Kidney (tissue), 22 donors: ENCODE measurements at places on chromosomes 2 and 18.

DNA sequence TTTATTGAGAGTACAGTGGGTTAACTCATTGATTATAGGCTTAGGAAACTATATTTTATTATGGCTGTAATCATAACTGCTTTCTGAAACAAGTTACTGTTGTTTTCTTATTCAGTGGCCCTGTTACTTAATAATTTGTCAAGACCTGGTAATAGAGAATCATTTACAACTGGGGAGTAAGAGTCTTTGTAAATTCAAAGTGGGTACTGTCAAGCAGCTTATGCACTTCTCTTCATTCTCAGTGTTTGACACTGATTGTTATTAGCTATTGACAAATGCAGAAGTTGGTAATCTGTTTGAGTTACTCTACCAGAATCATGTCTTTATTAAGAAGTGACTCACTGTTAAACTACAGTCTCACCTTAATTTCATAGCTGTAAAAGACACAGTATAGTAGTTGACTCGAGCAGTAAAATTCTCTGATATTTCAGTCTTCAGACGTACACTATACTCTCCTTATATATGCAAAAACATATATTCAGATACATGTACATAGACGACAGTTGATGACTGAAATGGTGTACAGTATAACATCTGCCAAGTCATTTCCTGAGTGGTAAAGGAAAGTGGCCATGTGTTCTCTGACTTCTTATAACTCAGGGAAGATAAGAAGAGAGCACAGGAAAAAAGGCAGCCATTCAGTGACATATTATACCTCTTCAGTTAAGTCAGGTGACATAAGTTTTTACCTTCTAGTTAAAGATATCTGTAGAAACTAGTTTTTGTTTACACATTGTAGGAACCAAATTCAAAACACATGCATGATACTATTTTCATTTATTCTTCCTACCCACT lies 36.0 kb upstream of the TTC27 start:
- no peak for DNase-seq

DNA sequence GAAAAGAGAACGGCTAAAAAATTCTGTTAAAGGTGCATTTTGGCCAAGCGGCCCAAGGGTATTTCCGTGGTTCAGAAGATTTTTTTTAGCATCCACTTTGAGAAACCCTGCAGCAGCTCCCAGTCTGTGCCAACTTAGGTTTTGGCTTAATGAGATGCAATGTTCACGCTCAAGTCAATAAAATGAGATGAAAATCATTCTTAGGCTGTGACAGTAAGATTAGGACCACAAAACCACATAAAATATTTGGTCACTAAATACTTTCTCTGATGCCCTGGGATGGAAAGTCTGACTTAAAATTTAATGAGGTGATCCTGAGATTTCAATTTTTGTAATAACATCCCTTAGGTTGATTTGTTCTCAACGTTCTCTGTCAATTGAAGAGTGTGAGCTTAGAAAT lies 74.2 kb upstream of the FHL2 start:
- DNase-seq = no peak

GRCh38 chr2:224127871-224128501 lies 88.9 kb upstream of the SERPINE2 start:
- DNase-seq = no peak

DNA sequence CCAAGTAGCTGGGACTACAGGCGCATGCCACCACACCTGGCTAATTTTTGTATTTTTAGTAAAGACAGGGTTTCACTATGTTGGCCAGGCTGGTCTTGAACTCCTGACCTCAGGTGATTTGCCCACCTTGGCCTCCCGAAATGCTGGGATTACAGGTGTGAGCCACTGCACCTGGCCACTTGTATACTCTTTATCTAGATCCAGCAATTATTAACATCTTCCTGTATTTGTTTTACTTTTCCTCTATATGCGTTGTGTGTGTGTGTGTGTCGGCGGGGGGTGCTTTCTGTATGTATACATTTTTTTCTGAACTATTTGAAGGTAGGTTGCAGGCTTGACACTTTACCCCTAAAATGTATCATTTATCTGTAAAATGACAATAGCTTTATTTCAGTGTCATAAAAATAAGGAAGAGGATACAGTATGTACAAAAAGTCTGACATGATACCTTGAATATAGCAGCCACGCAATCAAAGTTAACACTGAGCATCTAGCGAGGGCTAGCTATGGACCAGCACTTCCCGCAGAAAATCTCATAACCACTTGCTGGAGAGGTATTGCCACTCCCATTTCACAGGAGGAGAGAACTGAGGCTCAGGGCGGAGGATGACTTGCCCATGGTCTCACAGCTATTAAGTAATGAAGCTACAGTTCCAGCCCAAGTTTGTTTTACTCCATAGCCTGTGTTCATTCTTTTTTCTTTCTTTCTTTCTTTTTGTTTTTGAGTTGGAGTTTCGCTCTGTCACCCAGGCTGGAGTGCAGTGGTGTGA lies 251.3 kb downstream of the MYCN start:
- DNase-seq = no peak

DNA sequence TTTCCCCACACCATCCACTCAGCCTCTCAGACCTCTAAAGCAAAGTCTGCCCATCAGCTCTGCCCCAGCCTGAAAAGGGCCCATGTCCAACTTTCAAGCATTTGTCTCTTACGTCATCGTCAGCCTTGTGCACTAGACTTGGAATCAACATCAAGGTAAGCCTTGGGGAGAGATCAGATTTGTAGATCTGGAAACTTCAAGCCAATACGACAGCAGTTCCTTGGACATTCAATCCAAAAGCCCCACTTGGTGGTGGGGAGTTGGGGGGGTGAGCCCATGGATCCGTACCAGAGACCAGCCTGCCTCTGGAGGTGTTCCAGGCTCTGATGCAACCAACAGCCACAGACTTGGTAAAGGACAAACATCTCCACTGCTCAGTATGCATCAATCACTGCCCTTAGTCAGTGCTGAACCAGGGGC lies 206.8 kb upstream of the MEIS1 start:
- DNase-seq = no peak

GRCh38 chr18:48858676-48859075 lies 92.1 kb downstream of the SMAD7 start:
- no peak for DNase-seq

- DNase-seq = peak; percentile 79
Observed at GRCh38 chr2:146661473-146662096, 1183.2 kb upstream of the ACVR2A start.

DNA sequence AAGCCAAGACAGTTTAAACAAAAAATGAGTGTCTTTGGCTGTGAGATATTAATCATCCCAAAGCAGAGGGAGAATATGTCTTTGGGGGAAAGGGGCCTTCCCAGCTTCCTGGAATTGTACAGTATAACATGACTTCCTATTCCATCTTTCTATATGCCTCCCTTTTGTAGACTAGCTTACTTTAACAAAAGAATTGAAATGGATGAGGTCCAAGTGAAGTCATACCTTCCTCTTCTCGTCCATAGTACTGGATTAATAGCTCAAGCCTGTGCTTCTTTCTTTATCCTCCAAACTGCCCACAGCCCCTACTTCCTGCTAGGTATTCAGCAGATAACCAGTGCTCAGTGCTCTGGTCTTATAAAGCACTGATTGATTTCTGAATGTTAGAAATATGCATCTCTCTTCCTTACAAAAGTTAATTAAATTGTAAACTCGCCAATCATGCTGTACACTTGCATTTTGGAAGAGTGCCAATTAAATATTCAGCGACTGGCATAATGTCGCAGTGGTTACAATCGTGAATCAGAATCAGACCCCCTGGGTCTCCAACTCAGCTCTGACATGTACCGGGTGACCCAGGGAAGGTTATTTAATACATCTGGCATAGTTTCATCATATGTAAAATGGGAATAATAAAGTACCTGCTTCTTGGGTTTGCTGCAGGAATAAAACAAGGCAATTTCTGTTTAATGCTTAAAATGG lies 325.1 kb downstream of the RND3 start:
- no peak for DNase-seq

DNA sequence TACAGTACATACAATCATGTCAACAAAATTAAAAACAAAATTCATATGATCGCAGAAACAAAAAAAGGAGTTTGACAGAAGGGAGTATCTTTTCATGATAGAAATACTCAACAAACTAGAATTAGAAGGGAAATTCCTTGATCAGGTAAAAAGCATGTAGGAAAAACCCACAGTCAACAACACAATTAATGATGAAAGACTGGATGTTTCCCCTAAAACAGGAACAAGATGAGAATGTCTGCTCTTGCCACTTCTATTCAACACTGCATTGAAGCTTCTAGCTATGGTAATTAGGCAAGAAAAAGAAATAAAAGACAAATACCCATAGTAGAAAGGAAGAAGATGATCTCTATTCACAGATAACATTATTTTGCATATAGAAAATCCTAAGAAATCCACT lies 87.1 kb downstream of the SRBD1 start:
- DNase-seq = no peak

GRCh38 chr18:6414118-6414722 lies 491 bp downstream of the L3MBTL4 start:
- peak; percentile 69 for DNase-seq
